ENCODE measurements at places on chromosomes 1 and 21.

GRCh38 chr1:145707183-145707867, at the start of gene PDZK1:
Gene PDZK1, minus strand, starts transcription at chr1:145707368. Its CDS starts 19,347 bp downstream, at chr1:145688021.
- no peak for DNase-seq

DNA sequence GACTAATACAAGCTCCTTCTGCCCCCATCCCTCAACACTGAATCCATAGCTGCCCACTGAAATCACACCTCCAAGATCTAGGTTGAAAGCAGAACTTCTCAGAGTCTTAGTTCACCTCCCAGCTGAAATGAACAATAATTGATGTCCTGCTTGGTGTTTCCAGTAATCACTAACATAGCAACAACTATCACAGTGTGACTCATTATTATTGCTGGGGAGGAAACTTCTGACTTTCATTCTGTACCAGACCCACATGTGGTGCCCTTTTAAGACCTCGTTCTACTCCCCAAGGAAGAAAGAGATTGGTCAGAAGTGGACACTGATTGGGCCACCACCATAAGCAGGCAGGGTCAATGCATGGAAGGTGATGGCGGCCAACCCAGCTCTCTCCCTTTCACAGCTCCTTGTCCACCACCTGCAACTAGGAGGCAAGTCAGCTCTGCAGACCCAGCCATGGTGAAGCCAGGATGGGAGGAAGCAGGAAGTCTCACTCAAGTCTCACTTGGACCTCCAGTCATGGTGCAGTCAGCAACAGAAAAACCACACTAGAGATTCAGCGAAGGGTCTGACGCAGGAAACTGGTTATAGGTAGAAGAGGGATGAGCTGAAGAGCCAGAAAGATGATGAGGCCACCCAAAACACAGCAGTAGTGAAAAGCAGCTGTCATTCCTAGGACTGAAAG, 720.2 kb downstream of the PTPRU start:
- no peak for DNase-seq

DNA sequence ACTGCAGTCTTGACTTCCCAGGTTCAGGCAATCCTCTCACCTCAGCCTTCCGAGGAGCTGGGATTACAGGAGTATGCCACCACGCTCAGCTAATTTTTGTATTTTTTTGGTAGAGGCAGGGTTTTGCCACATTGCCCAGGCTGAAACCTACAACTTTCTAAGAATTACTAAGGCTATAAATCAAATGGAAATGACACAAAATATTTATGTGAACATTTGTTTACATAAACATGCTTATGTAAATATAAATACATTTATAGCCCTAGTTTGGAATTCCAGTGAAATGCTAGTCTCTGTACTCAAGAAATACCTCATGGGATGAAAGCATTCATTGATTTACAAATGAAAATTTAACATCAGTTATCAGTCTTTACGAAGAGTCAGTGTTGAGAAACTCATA, 47.8 kb downstream of the NVL start:
- no peak for DNase-seq

GRCh38 chr21:36722370-36723368, 23.8 kb downstream of the SIM2 start:
- DNase-seq, result no peak

DNA sequence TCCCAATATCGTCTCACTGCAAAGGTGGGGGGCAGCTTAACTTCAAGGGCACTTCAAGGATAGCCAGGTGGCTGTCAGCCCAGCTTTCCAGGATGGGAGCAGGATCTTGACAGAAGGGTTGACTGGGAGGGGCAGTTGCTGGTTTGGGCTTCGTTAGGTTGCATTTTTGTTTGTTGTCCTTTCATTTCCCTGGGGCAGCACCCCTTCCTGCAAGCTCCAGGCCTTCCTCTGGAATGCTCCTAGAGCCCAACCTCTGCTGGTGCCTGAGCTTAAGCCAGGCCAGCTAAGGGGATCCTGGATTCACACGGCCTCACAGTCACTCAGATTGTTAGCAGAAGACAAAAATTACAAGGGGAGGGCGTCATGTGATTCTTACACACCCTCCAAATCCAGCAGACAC, 4.1 kb upstream of the OLIG2 start:
- DNase-seq, result no peak

DNA sequence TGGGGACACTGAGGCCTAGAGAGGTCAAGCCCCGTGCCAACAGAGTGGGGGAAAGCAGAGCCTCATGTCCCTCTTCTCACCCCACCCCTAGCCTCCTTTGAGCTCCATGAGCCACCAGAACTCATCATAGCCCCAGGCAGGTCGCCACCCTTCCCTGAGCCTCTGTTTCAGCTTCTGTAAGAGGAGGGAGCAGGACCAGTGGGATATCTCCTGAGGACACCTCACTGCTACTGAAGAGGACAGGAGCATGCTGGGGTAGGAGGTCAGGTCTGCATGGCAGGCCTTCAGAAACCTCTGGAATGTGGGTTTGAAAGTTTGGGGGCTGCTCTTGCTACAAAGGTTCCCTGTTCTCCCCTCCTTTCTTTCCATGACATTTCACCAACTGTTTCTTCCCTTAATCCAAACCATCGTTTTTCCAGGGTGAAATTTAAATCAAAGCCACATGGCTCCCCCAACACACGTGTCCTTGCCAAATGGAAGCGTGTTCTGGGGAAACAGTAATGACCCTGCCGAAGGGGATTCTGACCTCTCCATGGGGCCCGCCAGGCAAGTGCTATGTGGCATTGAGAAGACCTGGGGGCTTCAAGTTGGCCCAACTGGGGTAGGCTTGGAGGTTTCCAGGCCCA, 88.1 kb upstream of the RUNX3 start:
- DNase-seq, result no peak

- DNase-seq, result no peak
Observed at GRCh38 chr21:23475281-23476219, 2131.7 kb downstream of the MRPL39 start.

DNA sequence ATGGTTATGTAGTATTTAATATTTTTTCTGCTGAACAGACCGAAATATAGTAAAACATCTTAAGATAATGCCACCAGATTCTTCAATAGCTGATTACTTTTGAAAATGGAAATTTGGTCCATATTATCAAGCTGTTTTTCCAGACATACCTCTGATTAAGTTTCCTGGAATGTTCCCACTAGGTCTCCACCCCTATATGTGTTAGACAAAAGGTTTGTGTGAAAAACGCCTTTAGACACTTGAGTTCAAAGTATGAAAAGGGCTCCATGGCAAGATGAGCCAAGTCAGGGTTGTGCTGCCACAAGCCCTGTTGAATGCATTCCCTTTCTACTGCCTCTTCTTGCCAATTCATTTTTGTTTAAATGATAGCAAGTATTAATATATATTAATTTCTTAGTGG, 52.7 kb downstream of the ZBTB17 start:
- DNase-seq, result no peak

DNA sequence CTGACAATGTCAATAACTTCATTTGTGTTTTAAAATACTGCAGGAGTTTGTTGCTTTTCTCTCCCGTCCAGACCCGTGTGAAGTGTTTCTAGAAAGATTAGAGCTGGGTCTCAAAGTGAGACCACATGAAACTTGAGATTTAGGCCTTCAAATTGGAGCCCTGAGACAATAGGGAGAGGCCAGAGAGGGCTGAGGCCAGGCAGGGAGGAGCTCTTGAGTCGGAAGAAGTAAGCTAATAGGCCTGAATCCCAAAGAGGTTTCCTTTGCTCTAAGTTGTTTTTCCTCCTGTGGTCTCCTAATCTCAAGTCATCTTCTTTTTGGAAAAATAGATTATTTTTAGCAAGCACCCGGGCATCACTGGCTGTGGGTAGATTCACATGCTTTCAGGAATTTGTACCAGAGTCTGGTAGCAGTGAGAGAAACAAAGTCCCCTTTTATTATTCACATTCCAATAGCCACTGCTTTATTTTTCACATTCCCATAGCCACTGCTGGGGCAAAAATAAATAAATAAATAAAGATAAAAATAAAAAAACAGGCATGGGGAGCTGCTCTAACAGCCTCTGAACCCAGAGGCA, 25.6 kb downstream of the CD244 start:
- DNase-seq, result no peak

DNA sequence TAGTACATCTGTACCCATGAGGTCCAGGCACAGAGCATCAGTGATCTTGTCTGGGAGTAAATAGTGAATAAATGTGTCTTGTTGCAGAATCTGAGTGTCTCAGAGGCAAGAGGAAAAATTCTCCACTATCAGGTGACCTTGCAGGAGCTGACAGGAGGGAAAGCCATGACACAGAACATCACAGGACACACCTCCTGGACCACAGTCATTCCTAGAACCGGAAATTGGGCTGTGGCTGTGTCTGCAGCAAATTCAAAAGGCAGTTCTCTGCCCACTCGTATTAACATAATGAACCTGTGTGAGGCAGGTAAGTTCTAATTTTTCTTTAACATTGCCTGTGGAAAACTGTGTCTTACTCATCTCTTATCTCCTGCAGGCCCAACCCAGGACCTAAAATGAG, 43.1 kb downstream of the IL12RB2 start:
- no peak for DNase-seq

GRCh38 chr1:112092656-112093371, 103.3 kb upstream of the KCND3 start:
- DNase-seq, result no peak

DNA sequence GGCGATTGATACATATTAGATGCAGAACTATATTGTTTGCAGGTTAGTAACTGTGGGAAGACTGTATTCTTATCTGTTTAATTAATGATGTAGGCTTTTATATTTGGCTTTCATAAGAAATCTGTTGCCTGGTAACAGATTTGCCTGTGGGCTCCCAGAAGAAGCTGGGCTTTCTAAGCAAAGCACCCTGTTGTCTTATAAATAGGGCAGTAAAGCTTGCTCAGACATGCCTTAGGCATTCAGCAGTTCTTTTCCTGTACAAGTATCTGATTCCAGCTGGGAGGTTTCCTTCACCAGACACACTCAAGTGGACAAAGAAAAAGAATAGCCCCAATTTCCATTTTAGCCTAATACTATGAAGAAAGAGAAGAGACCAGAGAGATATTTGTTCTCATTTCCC, 524.0 kb downstream of the LRRIQ3 start:
- DNase-seq, result peak; percentile 47

GRCh38 chr1:169207797-169208520, 101.5 kb downstream of the ATP1B1 start:
- DNase-seq, result peak; percentile 80

DNA sequence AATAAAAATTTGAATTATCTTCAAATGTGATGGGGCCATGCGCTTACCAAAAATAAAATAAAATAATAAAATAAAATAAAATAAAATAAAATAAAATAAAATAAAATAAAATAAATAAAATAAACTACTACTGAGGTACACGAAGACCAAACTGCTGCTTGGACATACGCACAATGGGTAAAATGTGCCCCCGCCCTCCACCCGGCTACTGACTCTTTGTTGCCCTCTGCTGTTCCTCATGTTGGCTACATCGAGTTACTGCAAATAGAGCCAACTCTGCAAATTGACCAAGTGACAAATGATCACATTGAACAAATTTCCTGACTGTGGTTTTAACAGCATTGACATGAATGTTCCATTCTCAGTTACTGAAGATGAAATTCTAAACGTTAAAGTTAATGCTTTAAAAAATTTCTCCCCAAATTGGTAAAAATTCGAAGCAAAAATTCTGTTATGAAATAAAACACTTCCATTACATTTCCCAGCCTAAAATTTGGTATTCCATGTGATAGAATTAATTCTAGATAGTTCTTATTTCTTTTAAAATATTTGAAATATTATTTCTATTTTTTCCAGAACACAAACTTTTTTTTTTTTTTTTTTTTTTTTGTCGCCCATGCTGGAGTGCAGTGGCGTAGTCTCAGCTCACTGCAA, 18.8 kb upstream of the MAP1LC3C start:
- peak; percentile 44 for DNase-seq

DNA sequence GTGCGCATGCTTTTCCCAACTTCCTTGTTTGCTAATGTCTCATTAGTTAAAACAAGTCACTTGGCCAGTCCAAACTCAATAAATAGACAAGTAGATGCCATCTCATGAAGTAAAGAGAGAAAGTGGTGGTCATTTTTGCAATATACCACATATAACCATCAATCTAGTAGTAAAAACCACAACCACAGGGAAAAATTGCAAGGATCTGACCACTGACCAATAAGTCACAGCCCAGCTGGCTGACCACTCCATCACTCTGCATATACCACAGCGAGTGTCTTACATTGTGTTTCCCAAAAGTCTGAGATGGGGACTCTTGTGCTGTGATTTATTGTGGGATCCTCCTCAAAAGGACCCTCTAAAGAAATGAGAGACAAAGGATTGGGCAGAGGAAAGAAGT, 76.0 kb downstream of the FH start:
- no peak for DNase-seq

DNA sequence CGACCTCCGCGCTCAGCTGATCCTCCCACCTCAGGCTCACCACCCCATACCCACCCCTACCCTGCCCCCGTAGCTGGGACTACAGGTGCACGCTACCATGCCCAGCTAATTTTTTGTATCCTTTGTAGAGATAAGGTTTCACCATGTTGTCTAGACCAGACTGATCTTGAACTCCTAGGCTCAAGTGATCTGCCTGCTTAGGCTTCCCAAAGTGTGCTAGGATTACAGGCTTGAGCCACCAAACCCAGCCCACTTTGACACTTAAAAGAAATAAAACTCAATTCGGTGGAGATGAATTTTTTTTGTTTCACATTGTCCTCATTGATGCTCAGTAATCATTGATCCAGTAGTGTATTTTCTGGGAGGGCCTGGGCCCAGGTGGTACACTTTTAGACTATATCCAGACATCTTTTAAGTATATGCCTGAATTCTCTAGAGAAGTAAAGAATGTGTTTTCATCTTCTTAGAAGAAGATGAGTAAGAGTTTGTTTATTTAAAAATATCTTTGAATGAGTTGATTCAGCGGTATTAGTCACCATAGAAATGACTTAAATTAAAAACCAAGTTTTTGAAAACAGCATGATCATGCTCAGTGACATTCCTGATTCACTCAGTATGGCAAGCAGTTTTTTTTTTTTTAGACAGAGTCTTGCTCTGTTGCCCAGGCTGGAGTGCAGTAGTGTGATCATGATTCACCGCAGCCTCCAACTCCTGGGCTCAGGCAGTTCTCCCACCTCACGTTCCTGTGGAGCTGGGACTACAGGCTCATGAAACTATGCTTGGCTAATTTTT, 57.8 kb downstream of the EPB41 start:
- peak; percentile 24 for DNase-seq

- peak; percentile 50 for DNase-seq
Observed at GRCh38 chr1:75265792-75266191, 131.6 kb downstream of the LHX8 start.

DNA sequence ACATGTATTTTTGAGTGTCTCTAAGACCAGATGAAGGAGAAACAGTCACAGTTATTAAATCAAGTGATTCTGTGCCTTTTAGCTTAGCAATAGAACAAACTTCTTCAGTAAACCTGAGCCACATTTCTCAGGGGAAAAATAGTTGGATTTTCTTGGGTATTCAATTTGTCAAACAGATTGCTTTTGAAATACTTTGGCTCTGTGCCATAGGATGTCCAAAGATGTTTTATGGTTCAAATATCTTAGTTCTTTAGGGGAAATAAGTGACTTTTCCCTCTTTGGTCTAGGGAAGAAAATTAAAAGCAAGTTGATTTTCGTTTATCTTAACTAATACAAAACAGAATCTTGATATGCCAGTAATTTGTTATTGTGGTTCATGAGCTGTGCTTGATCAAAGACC, 125.9 kb downstream of the ATP5PO start:
- DNase-seq, result no peak

GRCh38 chr1:159920202-159920601, 5.1 kb downstream of the TAGLN2 start:
- no peak for DNase-seq
